ENCODE measurements at places on chromosomes 5 and 9. TPM values are rescaled to one million over a fixed set of nuclear protein-coding genes. Genes with fewer than 3 reads are reported as not detected.

DNA sequence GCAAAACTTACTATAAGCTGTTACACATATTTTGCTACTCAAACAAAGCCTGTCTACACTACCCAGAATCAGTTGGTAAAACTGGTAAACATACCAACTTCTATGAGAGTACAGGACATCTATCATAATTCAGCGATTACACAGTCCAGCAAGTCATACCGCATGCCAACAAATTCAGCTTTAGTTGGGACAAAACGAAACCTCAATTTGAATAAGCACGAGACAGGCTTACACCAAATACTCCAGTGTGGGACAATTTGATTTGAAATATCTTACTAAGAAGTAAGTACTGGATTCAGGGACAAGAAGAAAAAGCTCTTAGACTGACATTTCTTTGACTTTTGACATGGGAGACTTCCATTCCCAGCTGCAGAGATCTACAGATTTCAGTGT is 2.0 kb downstream of the NRG2 start:
- no peak overlapping the region for H3K4me3 ChIP-seq
- H3K27me3 ChIP-seq, result no peaks in the 10 kb centered on the region
- no peaks in the 10 kb centered on the region for H3K4me1 ChIP-seq
- no peaks in the 10 kb centered on the region for H3K36me3 ChIP-seq

Gene SPATA31D1
- not detected for total RNA-seq

- H3K36me3 ChIP-seq, result no peaks in the 10 kb centered on the region
- no peak overlapping the region for H3K27ac ChIP-seq
- H3K4me1 ChIP-seq, result no peaks in the 10 kb centered on the region
- H3K4me3 ChIP-seq, result no peak overlapping the region
Observed at GRCh38 chr5:56064984-56065383, 70.2 kb upstream of the IL6ST start.

DNA sequence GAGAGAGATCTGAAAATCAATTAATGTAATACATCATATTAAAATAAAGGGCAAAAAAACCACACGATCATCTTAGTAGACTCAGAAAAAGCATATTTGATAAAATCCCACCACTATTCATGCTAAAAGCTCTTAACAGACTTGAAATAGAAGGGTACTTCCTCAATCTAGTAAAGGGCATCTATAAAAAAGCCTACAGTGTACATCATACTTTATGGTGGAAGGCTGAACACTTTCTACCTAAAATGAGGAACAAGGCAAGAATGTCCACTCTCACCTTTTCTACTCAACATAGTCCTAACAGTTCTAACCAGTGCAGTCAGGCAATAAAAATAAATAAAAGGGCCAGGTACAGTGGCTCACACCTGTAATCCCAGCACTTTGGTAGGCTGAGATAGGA is 38.9 kb downstream of the POLK start:
- DNase-seq, result no peak
- H3K27me3 ChIP-seq, result no peaks in the 10 kb centered on the region
- no peak overlapping the region for H3K27ac ChIP-seq
- no peaks in the 10 kb centered on the region for H3K36me3 ChIP-seq
- H3K4me1 ChIP-seq, result no peaks in the 10 kb centered on the region
- no peak overlapping the region for H3K4me3 ChIP-seq

DNA sequence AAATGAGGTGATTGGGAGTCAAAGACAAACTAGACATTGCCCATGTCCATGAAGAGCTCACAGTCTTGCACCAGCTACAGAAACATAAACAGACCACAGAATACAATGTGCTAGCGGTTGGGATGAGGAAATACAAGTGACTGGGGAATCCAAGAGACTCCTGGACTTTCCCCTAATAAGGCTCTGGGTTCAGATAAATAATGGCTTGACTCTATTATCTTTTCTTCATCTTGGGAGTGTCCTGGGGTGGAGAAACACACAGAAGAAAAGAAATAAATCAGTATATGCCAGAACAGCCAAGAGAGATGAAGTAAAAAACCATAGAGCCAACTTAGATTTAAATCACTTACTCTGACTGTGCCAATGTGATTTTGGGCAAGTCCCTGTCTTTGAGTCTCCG is 227.8 kb downstream of the PAPPA start:
- H3K27ac ChIP-seq, result no peak overlapping the region
- no peaks in the 10 kb centered on the region for H3K27me3 ChIP-seq
- H3K4me3 ChIP-seq, result no peak overlapping the region
- H3K4me1 ChIP-seq, result no peaks in the 10 kb centered on the region

DNA sequence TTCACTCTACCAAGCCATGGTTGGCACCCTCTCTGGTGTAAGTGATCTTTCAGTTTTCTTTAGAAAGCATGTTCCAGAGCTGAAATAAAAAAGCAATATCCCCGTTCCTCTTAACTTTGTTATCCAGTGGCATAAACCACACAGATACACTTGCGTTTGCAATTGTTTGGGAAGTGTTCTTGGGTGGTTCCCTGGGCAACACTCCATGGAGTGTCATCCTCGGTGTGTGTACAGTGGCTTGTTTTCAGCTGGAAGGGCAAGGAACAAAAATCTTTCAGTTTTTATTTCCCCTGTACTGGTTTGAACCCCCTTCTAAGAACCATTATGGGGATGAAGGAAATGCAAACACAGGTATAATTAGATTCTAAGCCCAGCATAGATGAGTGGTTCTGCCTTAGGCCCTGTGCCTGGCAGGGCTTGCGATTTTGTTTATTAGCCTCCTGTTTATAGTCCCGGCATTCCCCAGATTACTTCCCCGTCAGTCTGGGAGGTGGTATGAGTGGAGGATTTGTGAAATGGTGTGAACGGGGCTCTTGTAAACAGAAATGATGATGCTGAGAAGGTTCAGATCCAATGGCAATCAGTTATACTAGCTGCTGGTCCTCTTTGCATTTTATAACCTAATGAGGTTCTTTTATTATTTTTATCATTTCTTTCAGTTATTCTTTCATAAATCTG is 76.0 kb upstream of the CD180 start:
- peaks cover 13% of the 10 kb centered on the region for H3K4me1 ChIP-seq
- no peak overlapping the region for H3K4me3 ChIP-seq
- no peaks in the 10 kb centered on the region for H3K27me3 ChIP-seq
- H3K36me3 ChIP-seq, result no peaks in the 10 kb centered on the region
- DNase-seq, result no peak
- no peak overlapping the region for H3K27ac ChIP-seq

Gene IL9
- not detected for total RNA-seq

DNA sequence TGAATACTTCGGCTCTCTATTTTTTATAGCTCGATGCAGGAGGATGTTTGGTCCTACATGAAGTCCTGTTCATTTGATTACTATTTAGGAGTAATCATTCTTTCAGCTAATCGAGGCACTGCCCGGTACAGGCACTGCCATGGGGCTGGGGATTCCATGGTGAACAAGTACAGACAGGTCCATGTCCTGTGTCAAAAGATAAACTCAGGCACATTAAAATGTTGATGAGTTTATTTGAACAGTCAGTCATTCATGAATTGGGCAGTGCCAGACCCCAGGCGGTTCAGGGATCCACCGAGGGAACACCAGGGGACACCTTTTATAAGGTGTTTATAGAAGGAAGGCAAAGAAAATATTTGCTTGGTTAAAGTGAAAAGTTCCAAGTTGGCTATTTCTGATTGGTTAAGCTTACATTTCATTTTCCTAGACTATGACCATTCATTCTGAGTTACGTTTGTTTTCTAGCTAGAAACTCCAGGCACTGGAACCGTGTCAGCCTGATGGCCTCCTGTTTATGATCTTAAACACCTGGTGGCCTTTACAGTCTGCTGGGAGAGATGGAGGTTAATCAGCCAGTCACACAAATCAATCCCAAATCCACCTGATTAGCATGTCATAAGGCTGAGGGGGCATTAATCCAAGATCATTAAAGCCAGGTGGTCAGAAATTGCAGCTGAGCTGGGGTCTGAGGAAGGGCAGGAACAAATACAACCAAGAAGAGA is 47.0 kb upstream of the TDRD7 start:
- no peaks in the 10 kb centered on the region for H3K4me1 ChIP-seq
- no peaks in the 10 kb centered on the region for H3K27me3 ChIP-seq

GRCh38 chr5:152124409-152125041 is 199.9 kb upstream of the GLRA1 start:
- no peaks in the 10 kb centered on the region for H3K36me3 ChIP-seq
- no peak overlapping the region for H3K27ac ChIP-seq
- DNase-seq, result no peak
- H3K4me3 ChIP-seq, result no peak overlapping the region
- H3K27me3 ChIP-seq, result no peaks in the 10 kb centered on the region

GRCh38 chr5:178340637-178341036 is 108.0 kb upstream of the PHYKPL start:
- DNase-seq, result no peak
- no peak overlapping the region for H3K4me3 ChIP-seq
- H3K4me1 ChIP-seq, result no peaks in the 10 kb centered on the region
- H3K36me3 ChIP-seq, result no peaks in the 10 kb centered on the region
- no peak overlapping the region for H3K27ac ChIP-seq

DNA sequence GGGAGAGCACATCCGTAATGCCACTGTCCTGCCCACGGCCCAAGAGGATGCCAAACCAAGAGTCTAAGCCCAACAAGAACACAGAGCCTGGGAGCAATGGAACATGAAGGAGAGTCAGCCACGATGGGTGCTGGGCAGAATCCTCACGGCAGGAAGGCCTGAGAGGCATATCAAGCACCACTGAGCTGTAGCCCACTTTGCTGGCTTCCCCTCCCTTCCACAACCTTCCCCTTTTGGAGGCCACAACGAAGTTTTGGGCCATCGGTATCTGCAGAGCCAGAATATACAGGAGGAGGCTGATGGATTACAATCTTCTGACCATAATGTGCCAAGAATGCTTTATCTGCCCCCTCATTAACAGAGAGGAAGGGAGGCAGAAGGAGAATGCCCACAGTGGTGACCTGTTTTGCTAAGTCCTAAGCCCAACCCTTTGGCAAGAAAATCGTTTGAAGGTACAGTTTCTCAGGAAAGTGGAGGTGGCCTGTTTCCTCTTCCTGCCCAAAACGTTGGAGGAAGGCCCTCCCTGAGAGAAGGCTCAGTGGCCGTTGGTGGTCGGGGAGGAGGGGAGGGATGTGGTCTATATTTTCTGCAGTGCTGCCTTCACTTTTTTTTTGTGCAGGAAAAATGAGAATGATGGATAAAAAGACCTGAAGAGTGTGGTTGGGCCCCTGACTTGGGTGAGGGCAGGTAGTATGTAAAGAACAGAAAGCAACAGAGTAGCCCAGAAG is 26.2 kb downstream of the MACROH2A1 start:
- H3K36me3 ChIP-seq, result no peaks in the 10 kb centered on the region
- no peak overlapping the region for H3K27ac ChIP-seq
- no peak for DNase-seq
- no peaks in the 10 kb centered on the region for H3K27me3 ChIP-seq
